DMS79 treated with DMSO at 0.1 percent for 48 hours (cell line): ENCODE measurements at places on chromosomes 7 and 10.

- no peak for DNase-seq
Observed at GRCh38 chr7:105309235-105310169, 79.2 kb downstream of the SRPK2 start.

DNA sequence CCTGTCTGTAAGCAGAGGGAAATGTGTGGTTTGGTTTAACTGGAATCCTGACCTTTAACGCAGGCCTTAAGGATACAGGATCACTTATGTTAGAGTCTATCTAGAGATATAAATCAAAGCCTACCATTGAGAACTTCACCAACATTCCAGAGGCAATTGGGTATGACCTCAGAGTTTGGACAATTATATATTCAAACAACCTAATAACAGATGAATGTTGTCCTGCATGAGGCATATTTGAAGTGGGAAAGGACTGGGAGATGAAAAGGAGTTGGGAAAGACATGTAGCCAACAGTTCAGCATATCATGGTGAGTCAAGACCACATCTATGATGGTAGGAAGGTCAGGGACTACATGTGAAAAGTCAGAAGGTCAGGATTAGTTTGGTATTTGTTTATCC is 274.2 kb downstream of the DOCK4 start:
- DNase-seq = no peak

DNA sequence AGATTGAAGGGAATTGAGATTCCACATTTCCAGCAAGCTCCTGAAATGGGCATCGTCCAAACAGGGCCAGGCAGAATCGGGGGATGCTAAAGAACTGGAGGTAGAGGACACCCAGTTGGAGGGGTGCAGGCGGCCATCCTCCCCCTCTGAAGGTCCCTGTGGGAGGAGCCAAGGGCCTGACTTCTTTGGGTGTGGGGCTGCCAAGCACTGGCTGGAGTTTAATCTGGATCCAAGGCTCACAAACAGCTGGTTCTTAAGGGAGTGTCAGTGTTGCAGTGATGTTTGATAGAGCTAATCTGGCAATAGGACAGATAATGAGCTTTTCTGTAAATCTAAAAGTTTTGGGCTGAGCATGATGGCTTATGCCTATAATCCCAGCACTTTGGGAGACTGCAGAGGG is 20.8 kb downstream of the TSPAN14 start:
- no peak for DNase-seq

DNA sequence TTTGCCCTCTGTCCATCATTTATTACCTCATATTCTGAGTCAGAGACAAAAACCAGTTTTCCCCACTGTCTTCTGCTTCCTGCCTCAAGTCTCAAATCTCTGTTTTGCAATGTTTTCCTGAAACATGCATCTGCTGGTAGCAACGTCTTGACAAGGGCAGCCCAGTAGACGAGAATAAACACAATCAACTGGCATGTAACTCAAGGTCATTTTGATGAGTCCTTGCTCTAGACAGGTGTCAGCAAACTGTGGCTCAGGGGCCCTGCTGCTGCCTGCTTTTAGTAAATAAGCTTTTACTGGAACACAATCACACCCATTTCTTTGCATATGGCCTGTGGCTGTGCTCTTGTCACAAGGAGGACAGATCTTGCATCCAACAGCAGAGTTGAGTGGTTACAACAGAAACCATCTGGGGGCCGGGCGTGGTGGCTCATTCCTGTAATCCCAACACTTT is 59.8 kb downstream of the ITIH5 start:
- DNase-seq = no peak

GRCh38 chr7:132966754-132967469 is 115.0 kb downstream of the CHCHD3 start:
- no peak for DNase-seq

DNA sequence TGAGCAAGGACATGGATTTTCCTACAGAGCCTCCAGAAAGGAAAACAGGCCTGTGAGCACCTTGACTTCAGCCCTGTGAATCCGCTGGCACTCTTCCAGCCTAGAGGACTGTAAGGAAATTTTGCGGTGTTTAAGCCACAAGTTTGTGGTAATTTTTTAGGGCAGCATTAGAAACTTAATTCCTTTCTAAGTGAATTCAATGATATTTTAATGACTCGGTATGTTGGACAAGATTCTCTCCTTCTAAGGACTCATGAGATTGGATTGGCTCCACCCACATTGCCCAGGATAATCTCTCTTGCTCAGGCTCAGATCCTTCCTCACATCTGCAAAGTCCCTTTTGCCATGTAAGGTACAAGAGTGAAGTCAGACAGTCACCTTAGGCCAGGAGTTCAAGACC is 4.5 kb downstream of the LYZL2 start:
- DNase-seq = no peak
